Motor neuron (in vitro differentiated cells): ENCODE measurements at places on chromosomes 3 and 15. TPM values are rescaled to one million over a fixed set of nuclear protein-coding genes. Genes with fewer than 3 reads are reported as not detected.

The ZNF502 gene
- total RNA-seq: 4.1 and 4.6 TPM in 2 replicates

The FBXW12 gene
- 0.15 TPM in 1 of 2 replicates, not detected in the other for total RNA-seq

The SIDT1 gene
- total RNA-seq: 0.78 and 1.8 TPM in 2 replicates

The UBAP1L gene
- 5.4 and 5.6 TPM in 2 replicates for total RNA-seq

- no peak for ATAC-seq
These were observed 19.8 kb downstream of the TRPM1 start for GRCh38 chr15:31081588-31082250.

GRCh38 chr3:30886888-30887287, 7.6 kb downstream of the GADL1 start:
- no peak for ATAC-seq

GRCh38 chr3:152683521-152683999, 151.4 kb upstream of the P2RY1 start:
- no peak for ATAC-seq

DNA sequence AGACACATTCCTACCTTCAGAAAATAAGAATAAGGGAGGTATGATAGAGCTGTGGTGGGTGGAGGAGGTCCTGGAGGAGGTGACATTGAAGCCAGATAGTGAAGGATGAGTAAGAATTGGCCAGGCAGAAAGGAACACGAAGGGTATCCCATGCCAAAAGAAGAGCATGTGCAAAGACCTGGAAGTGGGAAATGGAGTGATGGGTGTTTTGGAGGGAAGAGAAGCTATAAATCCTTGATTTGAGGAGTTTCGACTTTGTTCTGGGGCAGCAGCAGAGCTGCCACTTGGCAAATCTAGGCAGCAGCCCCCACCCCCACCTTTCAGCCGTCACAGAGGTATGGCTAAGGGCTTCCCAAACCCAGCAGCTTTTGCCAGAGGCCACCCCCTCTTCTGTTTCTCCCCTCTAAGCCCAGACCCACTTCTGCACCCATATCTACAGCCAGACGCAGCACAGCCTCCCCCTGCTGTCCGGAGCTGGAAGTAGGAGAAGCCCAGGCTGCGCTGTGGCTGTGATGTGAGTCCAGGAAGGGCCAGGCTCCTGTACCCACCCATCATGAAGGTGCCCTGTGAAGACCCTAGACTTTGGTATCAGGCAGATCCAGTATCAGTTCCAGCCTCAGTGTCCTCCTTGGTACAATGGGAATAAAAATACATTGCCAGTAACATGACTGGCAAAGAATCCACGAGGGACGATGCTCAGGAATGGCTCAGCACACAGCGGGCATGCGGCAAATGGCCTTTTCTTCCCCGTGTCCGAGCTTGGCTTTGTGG, 188.7 kb upstream of the LINGO1 start:
- peak; percentile 53 for ATAC-seq

- peak; percentile 47 for ATAC-seq
These were observed 6.3 kb downstream of the FRMD5 start for GRCh38 chr15:44188795-44189194.

DNA sequence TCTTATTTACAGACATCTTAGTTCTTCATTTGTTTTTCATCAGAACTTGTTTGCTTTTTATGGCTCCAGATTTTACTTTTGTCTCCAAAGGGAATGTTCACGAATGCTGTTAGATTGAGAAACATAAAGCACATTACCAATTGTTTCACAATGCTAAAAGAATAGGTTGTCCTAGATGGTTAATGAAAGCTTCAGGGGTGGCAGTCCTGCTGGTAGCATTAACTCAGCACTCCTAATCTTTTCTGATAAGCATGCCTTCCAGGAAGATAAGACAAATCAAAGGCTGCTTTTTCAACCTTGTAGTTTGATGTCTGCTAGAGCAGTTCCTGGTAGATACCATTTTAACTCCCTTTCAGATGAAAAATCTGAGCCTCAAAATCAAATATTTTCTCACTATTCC, 619.4 kb downstream of the PYDC2 start:
- no peak for ATAC-seq

DNA sequence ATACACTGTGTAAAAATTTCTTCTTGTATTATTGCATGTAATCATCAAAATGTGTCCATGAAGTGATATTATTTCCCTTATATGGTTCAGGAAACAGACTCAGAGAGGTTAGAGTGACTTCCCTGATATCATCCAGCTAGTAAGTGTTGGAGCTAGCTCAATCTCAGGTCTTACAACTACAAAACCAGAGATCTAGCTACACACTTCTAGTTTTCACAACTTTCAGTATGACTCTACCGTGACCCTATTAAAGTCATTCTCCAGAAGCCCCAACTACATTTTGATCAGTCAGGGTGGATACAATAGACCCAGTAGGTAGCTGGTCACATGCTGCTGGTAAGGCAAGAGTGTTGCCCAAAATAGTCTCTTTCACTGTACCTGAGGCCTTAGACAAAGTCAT, 165.3 kb downstream of the GOLIM4 start:
- ATAC-seq: no peak
